Left forelimb (tissue), 1 donor: ENCODE measurements at places on chromosomes 6 and 20.

- no peak for DNase-seq
These were observed 1.7 kb downstream of the C20orf204 start for GRCh38 chr20:64037498-64038213.

DNA sequence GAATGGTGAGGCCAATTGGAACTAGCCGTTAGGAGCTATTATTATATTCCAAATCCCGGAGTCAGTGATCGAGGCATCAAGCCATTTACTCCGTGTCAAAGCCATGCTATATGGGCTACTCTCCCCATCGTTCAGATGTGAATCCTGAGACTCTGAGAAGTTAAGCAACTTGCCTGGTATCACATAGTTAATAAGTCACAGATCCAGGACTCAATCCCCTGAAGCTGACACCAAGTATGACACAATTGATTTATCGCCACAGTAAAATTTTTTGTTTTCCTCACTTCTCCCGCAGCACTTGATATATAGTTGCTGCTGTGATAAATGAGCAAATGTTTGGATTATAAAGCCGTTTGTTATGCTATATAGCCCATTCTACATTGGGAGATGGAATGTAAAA, 50.8 kb upstream of the TSHZ2 start:
- DNase-seq = no peak

DNA sequence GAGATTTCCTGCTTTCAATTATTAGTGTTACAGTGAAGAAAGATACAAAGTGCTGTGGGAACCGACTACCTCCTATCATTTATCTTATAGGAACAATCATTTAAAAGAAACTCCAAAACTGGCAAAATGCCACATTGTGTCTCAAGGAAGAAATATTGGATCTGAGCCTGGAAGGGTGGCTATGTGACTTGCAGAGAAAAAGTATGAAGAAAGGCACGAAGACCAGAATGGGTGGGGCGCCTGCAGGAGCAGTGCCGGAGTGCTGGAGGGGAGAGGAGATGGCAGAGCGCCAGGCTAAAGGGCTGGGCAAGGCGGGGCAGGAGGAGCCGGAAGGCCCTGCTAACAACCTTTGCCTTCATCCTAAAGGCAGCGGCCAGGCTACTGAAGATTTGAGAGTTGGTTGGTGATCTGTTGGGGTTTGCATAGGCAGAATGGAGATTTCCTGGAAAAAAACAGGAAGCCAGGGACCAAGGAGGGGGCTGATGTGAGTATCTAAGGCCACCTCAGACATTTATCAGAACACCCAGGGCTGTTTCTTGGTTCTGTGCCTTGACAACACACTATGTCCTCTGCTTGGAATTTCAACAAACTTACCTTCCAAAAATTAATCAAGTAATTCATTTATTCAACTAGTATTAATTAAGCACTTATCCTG, 125.6 kb downstream of the MAFB start:
- no peak for DNase-seq

DNA sequence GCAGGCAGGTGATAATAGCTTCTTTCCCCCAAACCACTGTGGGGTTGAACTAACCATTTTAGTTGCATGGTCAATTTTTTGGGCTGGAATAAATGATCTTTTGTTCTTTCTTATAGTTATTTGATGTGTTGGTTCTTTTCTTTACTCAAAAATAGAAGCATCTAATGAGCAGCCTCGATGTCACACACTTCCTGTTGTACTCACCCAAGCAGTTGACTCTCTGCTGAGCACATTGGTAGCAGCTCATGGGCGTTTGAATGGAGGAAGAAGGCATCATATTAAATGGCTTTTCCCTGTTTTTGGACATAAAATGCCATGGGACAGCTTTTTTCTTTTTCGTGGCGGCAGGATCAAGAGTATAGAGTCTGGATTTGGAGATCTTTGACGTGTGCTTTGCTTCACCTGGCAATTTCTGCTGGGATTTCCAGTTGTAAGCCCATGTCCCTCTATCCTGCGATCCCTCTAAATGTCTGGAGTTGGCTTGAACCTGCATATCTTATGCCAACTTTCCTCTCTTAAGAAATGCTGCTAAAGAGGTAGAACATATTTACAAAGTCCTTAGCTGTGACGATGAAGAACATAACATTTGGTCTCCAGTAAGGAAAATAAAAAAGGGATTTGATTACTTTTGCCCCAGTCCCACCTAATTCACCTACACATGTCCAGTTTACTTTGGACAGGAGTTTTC, 268.3 kb downstream of the PRL start:
- DNase-seq = no peak

GRCh38 chr6:159969921-159970320, 1.0 kb downstream of the IGF2R start:
- DNase-seq = no peak

- no peak for DNase-seq
These were observed 4.0 kb upstream of the BPI start for GRCh38 chr20:38299963-38300362.

DNA sequence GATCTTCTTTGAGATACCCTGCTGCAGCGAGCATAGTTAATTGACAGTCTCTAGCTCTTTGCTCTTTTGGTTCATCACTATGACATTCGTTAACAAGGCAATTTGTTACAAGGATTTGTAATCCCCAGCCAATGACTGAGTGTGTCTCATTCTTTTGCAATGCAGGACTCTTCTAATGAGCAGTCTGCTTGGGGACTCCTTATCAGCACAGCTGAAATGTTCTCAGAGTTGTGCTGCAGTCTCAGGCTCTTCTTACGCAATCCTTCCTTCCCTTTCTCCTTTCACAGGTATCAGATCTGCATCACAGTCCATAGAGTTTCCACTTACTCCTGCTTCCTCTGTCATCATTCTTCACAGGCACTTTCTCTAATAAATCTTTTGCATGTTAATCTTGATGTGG, 161.2 kb upstream of the OGFRL1 start:
- DNase-seq = no peak

GRCh38 chr6:7156643-7157278, 49.0 kb downstream of the RREB1 start:
- DNase-seq = no peak

DNA sequence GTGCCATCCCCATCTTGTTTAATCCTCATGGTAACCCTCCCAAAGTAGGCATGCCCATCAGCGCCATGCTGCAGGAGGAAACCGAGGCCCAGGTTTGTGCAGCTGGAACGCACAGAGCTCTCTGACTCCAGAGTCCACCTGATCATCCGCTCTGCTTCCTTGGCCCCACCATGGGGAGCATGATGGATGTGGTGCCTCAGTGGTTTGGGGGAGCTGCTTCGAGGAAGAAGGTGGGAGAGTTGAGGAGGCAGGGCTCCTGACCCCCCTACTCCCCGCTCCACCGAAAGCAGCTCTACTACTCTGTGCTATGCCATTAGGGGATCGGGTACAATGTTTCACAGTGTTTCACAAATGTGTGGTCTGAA, 52.2 kb downstream of the TGM2 start:
- DNase-seq = no peak

DNA sequence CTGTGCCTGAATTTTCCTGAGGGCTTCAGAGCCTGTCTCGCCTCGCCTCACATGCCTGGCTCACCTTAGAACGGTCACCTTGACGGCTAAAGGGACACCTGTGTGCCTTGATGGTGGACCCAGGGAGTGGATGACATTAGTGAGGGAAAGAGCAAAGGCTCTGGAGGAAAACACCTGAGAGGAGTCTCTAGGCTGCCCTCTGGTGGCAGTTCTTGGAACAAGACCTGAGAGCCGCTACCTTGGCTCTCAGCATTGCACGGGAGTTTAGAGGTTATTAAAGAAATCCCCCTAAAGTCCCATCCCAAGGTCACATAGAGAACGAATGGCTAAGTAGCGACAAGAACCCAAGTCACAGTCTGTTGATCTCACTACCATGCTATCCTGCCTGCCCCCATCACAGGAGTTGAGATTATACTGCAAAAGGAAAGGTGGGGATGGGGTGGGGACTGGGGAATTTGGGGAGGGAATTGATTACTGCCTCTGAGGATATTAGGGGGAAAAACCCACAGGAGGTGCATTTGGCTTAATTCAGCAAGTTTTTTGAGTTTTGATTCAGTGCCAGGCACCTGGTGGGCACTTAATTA, 7.9 kb upstream of the CDSN start:
- DNase-seq = no peak

DNA sequence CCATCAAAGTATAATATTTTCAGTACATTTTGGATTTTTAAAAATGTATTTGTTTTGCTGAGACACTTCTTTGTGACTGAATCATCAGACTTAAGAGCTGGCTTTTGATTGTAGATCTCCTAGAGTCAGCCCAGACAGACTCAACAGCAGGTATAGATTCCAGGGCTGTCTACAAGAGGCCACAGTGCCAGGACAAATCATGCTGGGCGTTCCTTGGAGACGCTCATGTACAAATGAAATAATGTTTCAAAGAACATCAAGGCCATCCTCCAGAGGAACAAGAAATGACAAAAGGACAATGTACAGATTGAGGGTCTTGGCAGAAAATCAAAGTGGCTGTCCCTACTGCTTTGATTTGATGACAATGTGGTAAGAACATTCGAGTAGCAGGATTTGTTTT, 369.3 kb downstream of the GRIK2 start:
- no peak for DNase-seq

DNA sequence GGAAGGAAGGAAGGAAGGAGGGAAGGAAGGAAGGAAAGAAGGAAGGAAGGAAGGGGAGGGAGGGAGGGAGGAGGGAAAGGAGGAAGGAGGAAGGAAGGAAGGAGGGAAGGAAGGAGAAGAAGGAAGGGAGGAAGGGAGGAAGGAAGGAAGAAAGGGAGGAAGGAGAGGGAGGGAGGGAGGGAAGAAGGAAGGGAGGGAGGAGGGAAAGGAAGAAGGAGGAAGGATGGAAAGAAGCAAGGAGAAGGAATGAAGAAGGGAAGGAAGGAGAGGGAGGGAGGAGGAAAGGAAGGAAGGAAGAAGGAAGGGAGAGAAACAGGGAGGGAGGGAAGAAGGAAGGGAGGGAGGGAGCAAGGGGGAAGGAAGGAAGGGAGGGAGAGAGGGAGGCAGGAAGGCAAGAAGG, 204.9 kb downstream of the PHACTR1 start:
- DNase-seq = no peak

- DNase-seq = no peak
These were observed 380.9 kb downstream of the GJA1 start for GRCh38 chr6:121816361-121816760.

DNA sequence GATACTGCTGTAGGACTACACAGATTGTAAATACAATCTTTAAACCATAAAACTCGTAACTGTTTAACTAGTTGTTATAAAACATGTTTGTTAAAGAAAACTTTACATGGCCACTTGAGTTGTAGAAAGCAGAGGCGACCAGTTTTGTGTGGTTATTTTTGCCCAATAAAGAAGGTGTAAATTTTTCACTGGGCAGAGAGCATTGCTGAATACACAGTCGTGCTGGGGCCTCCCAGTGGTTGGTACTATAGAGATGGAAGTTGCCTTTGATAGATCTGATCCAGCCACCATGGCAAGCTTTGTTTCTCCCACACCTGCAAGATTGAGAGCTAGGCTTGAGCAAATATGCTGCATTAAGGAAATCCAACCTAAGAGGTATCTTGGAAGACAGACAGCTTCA, 34.0 kb upstream of the YWHAB start:
- DNase-seq = no peak

DNA sequence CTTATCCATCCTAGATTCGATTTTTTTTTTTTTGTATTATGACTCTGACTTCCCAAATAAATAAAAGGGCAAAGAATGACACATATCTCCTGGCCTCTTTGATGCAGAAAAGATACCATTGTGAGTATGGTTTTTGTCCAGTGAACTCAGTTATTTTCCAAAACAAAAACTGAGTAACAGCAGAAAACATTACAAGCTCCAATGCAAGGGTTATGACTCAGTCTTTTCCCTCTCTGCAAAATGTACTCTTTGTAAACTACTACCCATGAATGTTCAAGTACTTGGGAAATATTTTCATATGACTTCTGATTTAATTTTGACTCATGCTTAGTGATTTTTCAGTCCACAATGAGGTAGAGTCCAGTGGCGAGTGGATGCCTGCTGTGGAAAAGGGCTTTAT, 355.3 kb downstream of the RNF144B start:
- DNase-seq = no peak

DNA sequence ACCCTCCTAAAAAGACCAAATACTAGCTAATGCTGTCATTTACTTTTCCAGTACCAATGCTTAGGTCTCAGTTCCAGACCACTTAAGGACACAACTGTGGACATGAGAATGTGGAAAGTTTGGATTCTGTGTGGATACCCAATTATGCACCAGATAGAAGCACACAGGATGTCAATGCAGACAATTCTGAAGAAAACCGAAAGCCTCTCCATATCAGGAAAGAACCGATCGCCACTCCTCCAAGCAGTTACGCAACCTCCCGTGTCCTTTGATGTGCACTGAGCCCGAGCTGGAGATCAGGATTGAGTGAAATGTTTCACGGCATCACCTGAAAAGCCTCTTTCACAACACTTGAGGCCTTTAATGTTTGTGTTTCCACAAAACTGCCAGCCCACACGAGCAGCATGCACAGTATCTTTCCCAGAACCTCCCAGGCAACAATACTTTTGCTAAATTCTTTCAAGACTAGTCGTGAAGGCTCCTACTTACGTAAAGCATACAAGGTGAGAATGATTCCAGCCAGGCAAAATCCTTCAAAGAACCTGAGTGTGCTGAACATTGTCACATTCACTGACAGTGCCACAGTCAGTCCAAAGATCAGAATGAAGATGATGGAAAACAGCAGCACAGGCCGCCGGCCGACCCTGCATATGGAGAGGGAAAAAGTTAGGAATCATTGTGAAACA, 47.0 kb downstream of the SLC22A23 start:
- DNase-seq = no peak
